ENCODE measurements at places on chromosomes 6 and 20. TPM values are rescaled to one million over a fixed set of nuclear protein-coding genes. Genes with fewer than 3 reads are reported as not detected.
A peak's percentile ranks its signal among the peaks of the same experiment; 100 is the strongest.

PRICKLE4 gene
- 12.1 TPM for total RNA-seq

ARFGEF2 gene
- 32.9 TPM for total RNA-seq

KCNK16 gene
- not detected for total RNA-seq

DNA sequence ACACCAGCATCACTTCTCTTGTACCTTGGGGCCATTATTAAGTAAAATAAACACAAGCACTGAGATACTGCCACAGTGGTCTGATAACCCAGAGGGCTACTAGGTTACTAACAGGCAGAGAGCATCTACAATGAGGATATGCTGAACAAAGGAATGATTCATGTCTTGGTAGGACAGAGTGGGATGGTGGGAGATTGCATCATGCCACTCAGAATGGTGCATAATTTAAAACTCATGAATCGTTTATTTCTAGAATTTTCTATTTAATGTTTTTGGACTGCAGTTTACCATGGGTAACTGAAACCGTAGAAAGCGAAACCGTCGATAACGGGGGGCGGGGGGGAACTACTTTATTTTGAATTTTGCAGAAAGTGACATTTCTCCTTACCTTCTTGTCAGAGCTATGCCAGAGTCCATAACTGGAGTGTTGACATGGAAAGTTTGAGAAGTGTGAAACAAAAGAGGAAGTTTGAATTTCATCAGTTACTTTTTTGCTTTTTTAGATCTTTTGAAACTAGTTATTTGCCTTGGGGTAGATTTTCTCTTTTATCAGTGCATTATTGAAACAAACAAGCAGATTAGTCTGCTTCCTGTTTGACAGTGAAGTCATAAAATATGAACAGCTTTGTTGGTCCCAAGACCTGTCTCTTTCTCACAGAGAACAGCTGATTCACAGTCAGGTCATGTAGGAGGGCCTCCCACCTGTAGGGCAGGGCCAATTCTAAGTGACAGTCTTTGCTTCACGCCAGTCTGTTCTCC is 124.9 kb downstream of the KLHL32 start:
- no peak overlapping the region for H3K27ac ChIP-seq
- H3K4me1 ChIP-seq, result no peaks in the 10 kb centered on the region
- no peaks in the 10 kb centered on the region for H3K36me3 ChIP-seq
- no peak overlapping the region for H3K4me3 ChIP-seq
- no peak for DNase-seq

DNA sequence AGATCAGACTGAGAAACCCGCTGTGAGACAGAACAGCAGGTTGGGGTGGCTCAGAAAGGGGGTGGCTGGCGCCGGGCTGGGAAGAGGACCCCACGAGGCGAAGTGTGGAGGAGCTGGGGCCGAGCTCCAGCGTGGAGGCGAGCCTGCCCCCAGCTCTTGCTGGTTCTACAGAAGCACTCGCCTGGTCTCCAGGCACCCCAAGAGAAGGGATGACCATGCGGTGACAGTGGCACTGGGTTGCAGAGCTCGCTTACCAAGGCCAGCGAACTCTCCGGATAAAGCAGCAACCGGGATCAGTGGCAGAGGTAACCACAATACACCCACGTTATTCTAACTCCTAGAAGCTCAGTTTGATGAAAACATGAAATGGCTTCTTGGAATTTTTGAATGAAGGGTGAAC is 26.5 kb downstream of the THBS2 start:
- no peaks in the 10 kb centered on the region for H3K36me3 ChIP-seq
- no peak overlapping the region for H3K4me3 ChIP-seq
- DNase-seq, result no peak

DNA sequence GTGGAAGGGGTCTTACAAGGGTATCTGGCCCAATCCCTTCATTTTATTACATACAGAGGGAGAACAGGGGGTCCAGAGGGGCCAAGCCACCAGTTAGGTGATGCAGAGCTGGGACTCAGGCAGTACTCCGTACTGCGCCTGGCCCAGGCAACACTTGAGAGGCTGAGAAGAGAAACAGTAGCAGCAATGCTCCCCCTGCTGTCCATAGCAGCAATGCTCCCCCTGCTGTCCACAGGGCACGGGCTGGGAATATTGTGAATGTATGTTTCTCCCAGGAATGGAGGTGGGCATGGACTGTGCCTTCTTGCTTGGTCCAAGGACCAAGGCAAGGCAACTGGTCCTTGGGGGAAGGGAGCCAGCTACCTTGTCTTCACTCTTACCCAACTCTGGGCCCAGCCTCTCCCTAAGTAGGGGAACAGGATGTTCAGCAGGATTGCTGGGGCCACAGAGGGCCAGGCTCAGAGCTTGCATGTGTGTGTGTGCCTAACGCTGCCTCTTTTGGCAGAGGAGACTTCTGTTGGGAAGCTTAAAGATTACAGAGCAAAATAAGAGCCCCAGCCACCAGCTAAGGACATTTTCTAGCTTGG is 14.8 kb upstream of the FAM83C start:
- DNase-seq, result no peak
- peaks cover 22% of the 10 kb centered on the region for H3K36me3 ChIP-seq
- peaks cover 6% of the 10 kb centered on the region for H3K4me1 ChIP-seq

DNA sequence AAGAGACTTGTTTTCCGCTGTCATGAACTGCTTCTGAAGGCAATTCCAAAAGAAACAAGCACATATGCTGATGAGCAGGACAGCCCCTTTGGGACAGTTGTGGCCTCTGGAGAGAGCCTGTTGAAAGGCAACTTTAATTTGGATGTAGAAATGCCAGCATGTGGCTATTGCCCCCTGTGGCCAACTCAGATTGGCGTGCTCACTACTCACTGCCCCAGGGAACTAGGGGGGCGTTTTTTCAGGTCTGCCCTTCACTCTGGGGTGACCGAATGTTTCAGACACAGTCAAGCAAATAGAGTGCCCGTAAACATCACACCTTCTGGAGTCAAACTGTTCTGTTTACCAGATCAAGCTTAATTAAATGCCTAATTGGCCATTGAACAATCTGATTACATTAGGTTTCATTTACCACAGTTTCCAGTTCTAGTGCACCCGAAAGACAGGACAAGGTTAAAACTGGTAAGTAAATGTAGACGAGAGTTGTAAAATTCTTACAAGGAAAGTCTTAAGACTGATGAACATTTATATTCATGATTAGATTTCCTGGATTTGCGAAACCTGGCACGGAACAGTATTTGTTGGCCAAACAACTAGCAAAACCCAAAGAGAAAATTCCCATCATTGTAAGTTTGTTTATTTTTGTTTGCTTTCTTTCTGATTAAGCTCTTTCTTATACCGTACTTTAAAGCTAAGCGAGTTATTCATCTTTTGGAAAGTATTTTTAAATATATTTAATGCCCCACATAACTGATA is 75.9 kb upstream of the SYNJ2 start:
- no peaks in the 10 kb centered on the region for H3K4me1 ChIP-seq
- DNase-seq, result no peak
- no peak overlapping the region for H3K4me3 ChIP-seq
- no peak overlapping the region for H3K27ac ChIP-seq
- H3K36me3 ChIP-seq, result peaks cover 52% of the 10 kb centered on the region

DNA sequence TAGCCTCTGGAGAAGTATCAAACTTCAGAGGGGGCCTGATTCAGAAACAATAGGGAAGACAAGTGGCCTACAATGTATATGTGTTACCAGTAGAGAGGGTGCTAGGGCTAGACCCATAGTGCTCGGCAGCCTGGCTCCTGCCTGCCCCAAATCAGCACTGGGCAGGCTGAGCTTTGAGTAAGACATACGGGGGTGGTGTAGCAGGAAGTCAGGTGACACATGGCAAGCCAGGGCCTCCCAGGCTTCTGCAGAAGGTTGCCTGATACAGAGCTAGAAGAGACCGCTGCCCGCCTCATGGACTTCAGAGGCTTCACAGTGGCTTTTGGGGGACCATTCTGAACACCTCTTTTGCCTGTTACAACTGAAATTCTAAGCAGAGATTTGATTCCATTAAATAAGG is 43.4 kb downstream of the RALY start:
- no peak overlapping the region for H3K4me3 ChIP-seq
- peaks cover 52% of the 10 kb centered on the region for H3K4me1 ChIP-seq
- H3K27ac ChIP-seq, result no peak overlapping the region
- H3K27me3 ChIP-seq, result no peaks in the 10 kb centered on the region

DNA sequence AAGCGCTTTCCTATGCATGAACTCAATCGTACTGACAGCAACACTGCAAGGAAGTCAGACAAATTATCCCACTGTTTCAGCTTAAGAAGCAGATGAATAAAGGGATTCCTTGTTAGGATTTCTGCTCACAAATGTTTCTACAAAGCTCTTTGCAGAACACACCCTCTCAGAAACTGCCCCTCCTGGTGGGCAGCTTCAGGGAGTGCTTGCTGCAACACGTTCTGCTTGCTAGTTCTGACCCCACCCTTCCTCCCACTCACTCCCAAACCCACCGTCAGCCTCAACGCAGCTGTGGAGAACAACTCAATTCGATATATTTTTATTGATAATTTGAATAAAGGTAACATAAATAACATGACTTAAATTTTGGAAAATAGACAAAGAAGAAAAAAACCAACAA is 250.8 kb upstream of the PRDM1 start:
- H3K27ac ChIP-seq, result no peak overlapping the region
- no peaks in the 10 kb centered on the region for H3K36me3 ChIP-seq
- peaks cover 5% of the 10 kb centered on the region for H3K4me1 ChIP-seq

DNA sequence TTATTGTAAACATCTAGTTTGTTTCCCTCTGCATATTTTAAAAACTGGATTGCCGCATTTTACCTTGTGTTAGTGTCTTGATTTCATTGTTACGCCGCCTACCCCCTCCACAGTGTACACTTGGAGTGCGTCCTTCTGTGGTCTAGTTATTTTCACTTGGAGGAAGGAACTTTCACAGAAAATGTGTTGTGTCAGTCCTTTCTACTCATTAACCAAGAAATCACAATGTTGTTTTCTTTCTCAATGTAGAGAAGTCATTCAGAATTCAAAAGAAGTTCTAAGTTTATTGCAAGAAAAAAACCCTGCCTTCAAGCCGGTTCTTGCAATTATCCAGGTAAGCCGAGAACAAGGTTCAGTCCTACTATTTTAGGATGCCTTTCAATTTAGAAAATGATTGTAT is 10.3 kb downstream of the MTHFD1L start:
- no peak for DNase-seq
- H3K27ac ChIP-seq, result no peak overlapping the region
- peaks cover 10% of the 10 kb centered on the region for H3K36me3 ChIP-seq
- H3K27me3 ChIP-seq, result no peaks in the 10 kb centered on the region
- peaks cover 11% of the 10 kb centered on the region for H3K4me1 ChIP-seq

DNA sequence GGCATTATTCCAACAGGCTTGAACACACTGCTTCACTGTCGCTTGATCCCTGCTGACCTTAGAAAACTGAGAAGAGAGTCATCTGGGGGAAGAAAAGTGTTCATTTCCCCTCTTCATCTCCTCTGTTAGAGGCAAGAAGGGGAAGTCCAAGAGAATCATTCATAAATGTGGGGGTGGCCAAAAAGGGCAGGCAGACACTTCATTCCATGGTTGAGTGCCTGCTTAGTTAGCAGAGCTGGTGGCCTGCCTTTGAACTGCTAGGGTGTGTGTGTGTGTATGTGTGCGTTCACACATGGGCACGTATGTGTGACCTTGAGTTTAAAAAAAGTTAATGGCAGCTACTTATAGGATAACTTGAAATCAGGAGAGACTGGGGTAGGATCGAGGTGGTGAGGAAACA is 39.4 kb upstream of the RFPL4B start:
- no peaks in the 10 kb centered on the region for H3K36me3 ChIP-seq
- no peak overlapping the region for H3K27ac ChIP-seq
- H3K27me3 ChIP-seq, result no peaks in the 10 kb centered on the region
- H3K4me3 ChIP-seq, result no peak overlapping the region
- DNase-seq, result no peak
- peaks cover 4% of the 10 kb centered on the region for H3K4me1 ChIP-seq

GRCh38 chr6:20827798-20828197 is 293.5 kb downstream of the CDKAL1 start:
- no peaks in the 10 kb centered on the region for H3K4me1 ChIP-seq
- H3K27me3 ChIP-seq, result no peaks in the 10 kb centered on the region
- no peak overlapping the region for H3K27ac ChIP-seq
- no peak overlapping the region for H3K4me3 ChIP-seq
- no peaks in the 10 kb centered on the region for H3K36me3 ChIP-seq
- no peak for DNase-seq

DNA sequence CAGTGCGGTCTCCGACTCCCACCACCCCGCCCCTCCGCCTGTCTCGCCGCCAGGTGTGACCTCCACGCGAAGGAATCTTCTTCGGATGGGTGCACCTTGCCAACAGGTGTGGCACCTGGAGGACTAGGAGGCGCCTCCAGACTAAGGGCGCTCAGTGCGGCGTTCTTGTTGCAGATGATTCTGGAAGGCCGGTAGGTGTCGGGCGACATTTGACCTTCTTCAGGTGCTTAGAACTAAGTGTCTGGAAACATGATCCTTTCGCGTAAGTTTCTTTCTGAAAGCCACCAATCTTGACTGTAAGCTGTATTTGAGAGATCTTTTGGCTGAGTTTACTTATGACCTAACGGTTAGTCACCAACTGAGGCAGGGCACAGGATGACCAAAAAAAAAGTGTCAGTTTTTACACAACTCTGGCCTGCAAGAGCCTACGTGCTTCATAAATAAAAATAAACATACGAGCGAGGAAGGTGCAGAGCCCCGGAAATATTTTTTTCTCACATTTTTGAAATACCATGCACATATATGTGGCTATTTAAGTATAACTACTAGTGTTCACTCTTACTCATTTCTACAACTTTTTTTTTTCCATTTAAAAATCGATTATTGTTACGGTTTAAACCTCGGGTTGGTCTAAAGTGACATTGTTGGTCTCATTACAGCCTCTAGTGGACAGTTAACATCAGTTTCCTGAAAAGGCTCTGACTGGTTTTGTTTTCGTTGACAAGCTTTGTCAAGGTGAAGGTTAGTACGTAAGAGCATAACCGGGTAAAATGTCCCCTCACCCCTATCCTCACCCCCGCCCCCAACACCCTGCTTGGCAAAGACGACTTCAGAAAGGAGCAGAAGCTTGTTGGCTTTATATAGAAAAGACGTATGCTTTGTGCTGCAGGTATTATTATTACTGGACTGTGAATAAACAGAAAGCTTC is 1.6 kb upstream of the ATXN1 start:
- H3K4me3 ChIP-seq, result peak overlapping the region; percentile 73
- no peaks in the 10 kb centered on the region for H3K36me3 ChIP-seq
- H3K4me1 ChIP-seq, result peaks cover 33% of the 10 kb centered on the region
- peak overlapping the region; percentile 89 for H3K27ac ChIP-seq

- H3K27ac ChIP-seq, result no peak overlapping the region
- H3K27me3 ChIP-seq, result no peaks in the 10 kb centered on the region
- H3K4me3 ChIP-seq, result no peak overlapping the region
- peaks cover 17% of the 10 kb centered on the region for H3K4me1 ChIP-seq
- no peaks in the 10 kb centered on the region for H3K36me3 ChIP-seq
Observed at GRCh38 chr6:131065824-131066171, 2.8 kb upstream of the EPB41L2 start.

- H3K27me3 ChIP-seq, result no peaks in the 10 kb centered on the region
- no peaks in the 10 kb centered on the region for H3K4me1 ChIP-seq
- no peak overlapping the region for H3K4me3 ChIP-seq
Observed at GRCh38 chr6:133129556-133129955, 111.6 kb upstream of the EYA4 start.

DNA sequence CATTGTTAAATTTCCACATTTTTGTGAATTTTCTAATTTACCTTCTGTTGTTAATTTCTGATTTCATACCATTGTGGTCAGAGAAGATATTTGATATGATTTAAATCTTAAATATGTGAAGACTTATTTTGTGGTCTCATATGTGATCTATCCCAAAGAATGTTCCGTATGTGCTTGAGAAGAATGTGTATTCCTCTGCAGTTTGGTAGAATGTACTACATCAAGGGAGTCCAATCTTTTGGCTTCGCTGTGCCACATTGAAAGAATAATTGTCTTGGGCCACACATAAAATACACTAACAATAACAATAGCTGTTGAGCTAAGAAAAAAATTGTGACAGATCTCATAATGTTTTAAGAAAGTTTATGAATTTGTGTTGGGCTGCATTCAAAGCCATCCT is 176.2 kb upstream of the PRND start:
- no peaks in the 10 kb centered on the region for H3K36me3 ChIP-seq
- H3K4me1 ChIP-seq, result no peaks in the 10 kb centered on the region
- no peak overlapping the region for H3K4me3 ChIP-seq
- H3K27ac ChIP-seq, result no peak overlapping the region

Measured in lower lobe of right lung (tissue), 2 donors.